Activated naive CD4-positive, alpha-beta T cell treated with Interleukin-2 at 50 U/mL for 16 hours (primary cell): ENCODE measurements at places on chromosomes 12 and 14.

- DNase-seq = no peak
Measured at GRCh38 chr12:76504606-76505005, 55.0 kb downstream of the OSBPL8 start.

GRCh38 chr12:124420041-124420995 lies 125.4 kb downstream of the RFLNA start:
- DNase-seq = no peak

- no peak for DNase-seq
Measured at GRCh38 chr12:100901266-100901665, 106.7 kb downstream of the ANO4 start.

DNA sequence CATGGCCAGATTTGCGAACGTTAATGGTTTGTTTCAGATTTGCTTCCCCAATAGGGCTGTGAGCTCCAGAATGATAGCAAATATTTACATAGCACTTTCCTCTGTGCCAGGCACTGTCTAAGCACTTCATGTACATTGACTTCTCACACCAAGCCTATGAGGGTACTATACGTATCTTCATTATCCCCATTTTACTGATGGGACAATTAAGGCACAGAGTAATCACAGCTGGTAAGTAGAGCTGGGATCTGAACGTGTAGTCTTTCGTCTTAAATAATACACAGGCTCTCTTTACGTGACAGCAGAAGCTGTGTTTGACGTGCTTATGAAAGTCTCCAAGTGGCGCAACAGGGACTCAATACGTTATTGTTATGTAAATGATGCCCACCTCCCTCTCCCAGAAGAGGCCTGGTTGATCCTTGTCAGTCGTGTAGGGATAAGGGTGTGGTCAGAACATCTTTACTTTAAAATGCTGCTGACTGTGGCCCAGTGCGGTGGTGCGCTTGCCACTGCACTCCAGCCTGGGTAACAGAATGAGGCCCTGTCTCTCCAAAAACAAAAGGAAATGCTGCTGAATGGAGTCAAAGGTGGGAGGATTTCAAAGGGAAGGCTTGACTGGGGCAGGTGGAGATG lies 66.3 kb upstream of the TCL1B start:
- no peak for DNase-seq
